ENCODE measurements at places on chromosomes 1 and 21. TPM values are rescaled to one million over a fixed set of nuclear protein-coding genes. Genes with fewer than 3 reads are reported as not detected.

Gene CLCA1
- 0.55 TPM for total RNA-seq

Gene DENND2C
- 15.0 TPM for total RNA-seq

Gene LENEP
- total RNA-seq = not detected

Gene PLA2G2D
- 0.16 TPM for total RNA-seq

Gene SLC41A1
- 137 TPM for total RNA-seq

Gene AMY1B
- not detected for total RNA-seq

Gene LRRC3
- total RNA-seq = 8.3 TPM

Gene ANXA9
- total RNA-seq = 5.1 TPM

Gene LCE1A
- not detected for total RNA-seq

Gene TFAP2E
- 4.0 TPM for total RNA-seq

Gene TMOD4
- not detected for total RNA-seq

Gene NBPF4
- 2.5 TPM for total RNA-seq

Gene OR10K2
- total RNA-seq = not detected

Gene GPR137B
- total RNA-seq = 13.3 TPM

Gene CD52
- total RNA-seq = not detected

Gene MYBPH
- total RNA-seq = 0.25 TPM

Gene IRF2BP2
- total RNA-seq = 82.0 TPM

Gene PDZK1IP1
- total RNA-seq = 8.6 TPM

Gene B3GALT5
- 2.7 TPM for total RNA-seq

Gene SYT2
- 7.2 TPM for total RNA-seq

Gene AMPD1
- total RNA-seq = 0.12 TPM

Gene AXDND1
- total RNA-seq = 58.3 TPM

Gene RGS13
- not detected for total RNA-seq

Gene CDC14A
- 28.3 TPM for total RNA-seq

Gene C8B
- total RNA-seq = 0.39 TPM

Gene CRYZL1
- total RNA-seq = 40.6 TPM

Gene TPM3
- total RNA-seq = 290 TPM

Gene CLCA4
- total RNA-seq = 0.12 TPM

Gene OR2L13
- total RNA-seq = 0.12 TPM

Gene HES3
- total RNA-seq = not detected

Gene SRSF10
- total RNA-seq = 124 TPM

Gene HORMAD1
- 56.6 TPM for total RNA-seq

Gene TAS1R1
- total RNA-seq = 5.3 TPM

Gene CYP4A11
- total RNA-seq = not detected

Gene CD5L
- total RNA-seq = not detected

Gene KRTAP20-1
- not detected for total RNA-seq

Gene IL12RB2
- total RNA-seq = 2.6 TPM

Gene KIF17
- total RNA-seq = 80.2 TPM

Gene SLC44A5
- 4.9 TPM for total RNA-seq

Gene TRABD2B
- total RNA-seq = 2.0 TPM

Gene S100A5
- not detected for total RNA-seq

Gene S100A9
- total RNA-seq = 10.7 TPM

Gene DRAXIN
- total RNA-seq = 0.79 TPM

Gene KLF17
- 5.2 TPM for total RNA-seq

Gene GSTM5
- 6.5 TPM for total RNA-seq

Gene FUCA1
- total RNA-seq = 34.0 TPM

Gene TRIM46
- 3.7 TPM for total RNA-seq

Gene FHAD1
- total RNA-seq = 73.3 TPM

Gene INTS7
- total RNA-seq = 35.6 TPM

Gene SPAG17
- total RNA-seq = 34.6 TPM

Gene BARHL2
- 6.3 TPM for total RNA-seq

Gene LRRC39
- total RNA-seq = 4.6 TPM

Gene FAM76A
- total RNA-seq = 22.6 TPM

Gene CFAP74
- 16.4 TPM for total RNA-seq

Gene COL11A1
- total RNA-seq = 4.0 TPM

Data from testis (tissue), 5 donors.